H9 (cell line): ENCODE measurements at places on chromosomes 6 and 20. TPM values are rescaled to one million over a fixed set of nuclear protein-coding genes. Genes with fewer than 3 reads are reported as not detected.

GRCh38 chr6:129795261-129795660, 65.9 kb downstream of the TMEM244 start:
- H3K36me3 ChIP-seq = no peaks in the 10 kb centered on the region
- no peak overlapping the region for H3K27ac ChIP-seq
- DNase-seq = no peak
- H3K27me3 ChIP-seq = no peaks in the 10 kb centered on the region

SCUBE3 gene
- total RNA-seq = 2.2 and 2.7 TPM in 2 replicates

BANF2 gene
- total RNA-seq = not detected in 2 replicates

SLC17A3 gene
- total RNA-seq = not detected in 2 replicates

GRCh38 chr20:32366380-32366779, 8.2 kb downstream of the ASXL1 start:
- H3K4me3 ChIP-seq = no peak overlapping the region
- no peak overlapping the region for H3K27ac ChIP-seq
- H3K4me1 ChIP-seq = no peaks in the 10 kb centered on the region
- no peak for DNase-seq

PNPLA1 gene
- total RNA-seq = 0.09 TPM in 1 of 2 replicates, not detected in the other

DOK5 gene
- total RNA-seq = 3.0 and 4.5 TPM in 2 replicates

DNA sequence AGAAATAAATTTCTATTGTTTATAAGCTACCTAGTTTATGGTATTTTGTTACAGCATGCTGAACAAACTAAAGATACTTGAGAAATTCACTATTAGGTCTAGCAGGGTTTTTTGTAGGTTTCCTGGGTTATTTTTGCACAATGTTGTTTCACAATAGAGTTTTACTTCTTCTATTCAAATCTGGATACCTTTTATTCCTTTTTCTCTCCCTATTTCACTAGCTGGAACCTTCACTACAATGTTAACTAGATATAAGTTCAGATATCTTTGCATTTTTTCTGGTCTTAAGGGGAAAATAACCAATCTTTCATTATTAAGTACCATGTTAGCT, 237.7 kb upstream of the CITED2 start:
- peaks cover 10% of the 10 kb centered on the region; the same call in 1 of the 2 replicates for H3K4me1 ChIP-seq
- H3K36me3 ChIP-seq = no peaks in the 10 kb centered on the region; the same call in 2 of the 3 replicates
- no peaks in the 10 kb centered on the region for H3K27me3 ChIP-seq
- no peak overlapping the region for H3K27ac ChIP-seq
- no peak overlapping the region for H3K4me3 ChIP-seq

PAQR8 gene
- 3.0 and 3.4 TPM in 2 replicates for total RNA-seq

GABRR2 gene
- not detected in 2 replicates for total RNA-seq

ABCC10 gene
- total RNA-seq = 28.0 and 31.8 TPM in 2 replicates

- peaks cover 4% of the 10 kb centered on the region; the same call in 1 of the 2 replicates for H3K4me1 ChIP-seq
- no peaks in the 10 kb centered on the region for H3K36me3 ChIP-seq
- DNase-seq = no peak
- H3K27ac ChIP-seq = no peak overlapping the region
- no peaks in the 10 kb centered on the region for H3K27me3 ChIP-seq
- no peak overlapping the region for H3K4me3 ChIP-seq
Measured at GRCh38 chr6:111958534-111958933, 85.3 kb upstream of the FYN start.

- H3K4me1 ChIP-seq = no peaks in the 10 kb centered on the region
- no peaks in the 10 kb centered on the region for H3K27me3 ChIP-seq
- H3K36me3 ChIP-seq = peaks cover 3% of the 10 kb centered on the region; the same call in 1 of the 3 replicates
- DNase-seq = no peak
Measured at GRCh38 chr6:158026901-158027589, 45.4 kb downstream of the SYNJ2 start.

PRICKLE4 gene
- 0.68 and 0.70 TPM in 2 replicates for total RNA-seq

DNA sequence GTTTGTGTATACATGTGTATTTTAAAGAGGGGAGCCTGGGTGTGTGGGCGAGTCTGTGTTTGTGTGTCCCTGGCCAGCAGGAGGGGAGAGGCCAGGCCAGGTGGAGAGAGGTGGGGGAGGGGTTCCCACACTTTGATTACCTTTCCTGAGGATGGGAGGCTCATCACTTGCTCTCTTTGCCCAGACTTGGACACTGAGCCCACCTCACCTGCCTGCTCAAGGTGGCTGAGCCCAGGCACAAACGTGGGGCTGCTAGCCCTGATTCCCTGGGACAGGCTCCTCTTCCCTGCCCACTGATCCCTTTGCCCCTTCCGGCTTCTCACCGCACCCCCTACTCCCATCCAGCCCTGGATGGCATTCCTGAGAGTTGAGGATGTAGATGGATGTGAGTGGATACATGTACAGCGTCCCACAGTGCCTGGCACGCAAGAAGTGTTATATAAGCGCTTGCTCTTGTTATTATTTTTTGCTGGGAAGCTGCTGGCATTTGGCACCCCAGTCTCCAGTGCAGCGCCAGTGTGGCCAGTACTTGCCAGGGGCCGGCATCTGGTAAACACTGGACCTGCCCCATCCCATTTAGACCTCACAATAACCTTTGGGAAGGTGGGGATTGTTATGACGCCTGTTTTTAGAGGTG, 2.7 kb downstream of the CEBPB start:
- peak; percentile 29 for DNase-seq
- H3K4me1 ChIP-seq = peaks cover 3% of the 10 kb centered on the region; the same call in 1 of the 2 replicates
- H3K27me3 ChIP-seq = no peaks in the 10 kb centered on the region
- H3K36me3 ChIP-seq = no peaks in the 10 kb centered on the region; the same call in 1 of the 3 replicates
- no peak overlapping the region for H3K27ac ChIP-seq

GRCh38 chr6:162364488-162364887, 363.1 kb downstream of the PRKN start:
- no peaks in the 10 kb centered on the region for H3K27me3 ChIP-seq

SNPH gene
- 1.8 TPM in 2 replicates for total RNA-seq

GRCh38 chr6:8982668-8983067, 547.3 kb upstream of the SLC35B3 start:
- H3K4me3 ChIP-seq = no peak overlapping the region
- no peak for DNase-seq
- no peaks in the 10 kb centered on the region for H3K36me3 ChIP-seq
- H3K27me3 ChIP-seq = no peaks in the 10 kb centered on the region

- H3K36me3 ChIP-seq = peaks cover 10% of the 10 kb centered on the region; the same call in 2 of the 3 replicates
- no peaks in the 10 kb centered on the region for H3K27me3 ChIP-seq
- no peak overlapping the region for H3K4me3 ChIP-seq
Measured at GRCh38 chr20:18156045-18156444, 18.4 kb downstream of the KAT14 start.

- H3K27me3 ChIP-seq = no peaks in the 10 kb centered on the region
- no peak overlapping the region for H3K27ac ChIP-seq
- H3K4me3 ChIP-seq = no peak overlapping the region
- no peaks in the 10 kb centered on the region for H3K4me1 ChIP-seq
Measured at GRCh38 chr20:57558614-57559288, 2.2 kb upstream of the PCK1 start.

HCRTR2 gene
- total RNA-seq = not detected in 2 replicates

DNA sequence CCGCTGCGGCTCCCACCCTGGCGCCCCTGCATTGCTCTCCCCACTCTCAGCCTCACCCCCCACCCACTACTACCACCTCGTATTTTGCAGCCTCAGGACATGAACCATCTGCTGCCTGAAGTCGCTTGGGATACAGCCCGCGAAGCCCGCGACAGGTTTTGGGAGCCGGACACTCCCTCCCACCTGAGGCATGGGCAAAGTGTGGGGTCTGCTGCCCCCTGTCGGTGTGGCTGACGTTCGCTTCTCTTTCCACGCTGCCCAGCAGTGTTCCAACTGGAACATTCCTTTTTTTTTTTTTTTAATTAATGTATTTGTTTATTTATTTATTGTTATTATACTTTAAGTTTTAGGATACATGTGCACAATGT, 15.3 kb upstream of the LPA start:
- peak overlapping the region; percentile 66 for H3K4me3 ChIP-seq
- no peaks in the 10 kb centered on the region for H3K4me1 ChIP-seq
- DNase-seq = peak; percentile 61
- no peaks in the 10 kb centered on the region for H3K36me3 ChIP-seq
- no peak overlapping the region for H3K27ac ChIP-seq
- H3K27me3 ChIP-seq = no peaks in the 10 kb centered on the region; the same call in 1 of the 2 replicates

IBTK gene
- total RNA-seq = 17.1 and 17.8 TPM in 2 replicates

GRCh38 chr20:44415833-44416715, 59.6 kb upstream of the TTPAL start:
- no peaks in the 10 kb centered on the region for H3K4me1 ChIP-seq
- no peak for DNase-seq
- no peaks in the 10 kb centered on the region for H3K36me3 ChIP-seq
- no peaks in the 10 kb centered on the region for H3K27me3 ChIP-seq

GRCh38 chr6:163712566-163712961, 298.0 kb downstream of the QKI start:
- DNase-seq = no peak
- H3K4me1 ChIP-seq = no peaks in the 10 kb centered on the region

DNA sequence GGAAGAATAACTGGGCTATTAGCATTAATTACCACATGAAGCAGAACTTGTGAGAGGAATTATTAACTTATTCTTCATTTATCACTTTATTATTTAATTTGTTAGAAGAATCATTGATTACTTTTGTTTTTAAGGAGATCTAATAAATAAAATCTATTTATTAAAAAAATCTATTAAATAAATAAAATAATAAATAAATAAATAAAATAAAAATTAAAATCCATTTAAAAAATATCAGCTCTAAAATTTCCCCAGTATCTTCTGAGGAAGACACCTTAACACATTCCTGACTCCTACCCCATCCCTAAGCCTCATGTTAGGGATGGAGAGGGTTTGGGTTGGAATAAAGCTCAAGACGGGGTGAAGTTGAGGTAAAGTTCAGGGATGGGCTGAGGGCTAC, 231.4 kb downstream of the CLIC5 start:
- H3K4me3 ChIP-seq = no peak overlapping the region
- H3K27me3 ChIP-seq = no peaks in the 10 kb centered on the region
- no peak for DNase-seq
- H3K27ac ChIP-seq = no peak overlapping the region
- no peaks in the 10 kb centered on the region for H3K4me1 ChIP-seq

GRCh38 chr6:3457710-3458602, 1.1 kb upstream of the SLC22A23 start:
- H3K4me3 ChIP-seq = peak overlapping the region; percentile 65
- no peaks in the 10 kb centered on the region; the same call in 1 of the 2 replicates for H3K27me3 ChIP-seq
- no peaks in the 10 kb centered on the region for H3K36me3 ChIP-seq

DNA sequence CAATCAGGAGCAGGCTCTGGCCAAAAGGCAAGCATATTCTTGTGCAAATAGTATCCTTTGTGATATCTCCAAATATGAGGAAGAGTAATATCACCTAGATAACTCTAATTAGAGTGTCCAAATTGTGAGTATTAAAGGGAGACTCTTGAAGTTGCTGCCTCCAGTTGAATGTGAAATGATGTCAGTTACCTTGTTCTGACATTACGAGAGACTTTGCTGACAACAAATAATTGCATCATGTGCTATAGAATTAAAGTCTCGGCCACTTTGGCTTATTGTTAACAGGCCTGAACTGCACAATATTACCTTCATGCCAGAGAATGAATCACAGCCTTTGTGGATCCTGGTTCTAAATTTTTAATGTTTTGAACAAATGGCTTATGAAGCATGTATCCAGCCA, 106.5 kb downstream of the AIG1 start:
- 0 out of 3 replicates have a peak, but pooled peaks cover 5% of the 10 kb centered on the region for H3K36me3 ChIP-seq
- peaks cover 3% of the 10 kb centered on the region; the same call in 1 of the 2 replicates for H3K4me1 ChIP-seq
- H3K27ac ChIP-seq = no peak overlapping the region
- no peak for DNase-seq
- no peaks in the 10 kb centered on the region for H3K27me3 ChIP-seq

GRCh38 chr6:56513631-56514030, 129.1 kb downstream of the DST start:
- peaks cover 36% of the 10 kb centered on the region for H3K36me3 ChIP-seq
- H3K27ac ChIP-seq = no peak overlapping the region
- H3K4me1 ChIP-seq = no peaks in the 10 kb centered on the region
- no peak overlapping the region for H3K4me3 ChIP-seq
- DNase-seq = no peak
- H3K27me3 ChIP-seq = no peaks in the 10 kb centered on the region

PGBD1 gene
- 8.1 and 10.1 TPM in 2 replicates for total RNA-seq

GRCh38 chr20:39946053-39946810, 742.8 kb downstream of the MAFB start:
- H3K4me3 ChIP-seq = no peak overlapping the region
- no peak overlapping the region for H3K27ac ChIP-seq
- no peaks in the 10 kb centered on the region for H3K4me1 ChIP-seq
- H3K36me3 ChIP-seq = no peaks in the 10 kb centered on the region

DNA sequence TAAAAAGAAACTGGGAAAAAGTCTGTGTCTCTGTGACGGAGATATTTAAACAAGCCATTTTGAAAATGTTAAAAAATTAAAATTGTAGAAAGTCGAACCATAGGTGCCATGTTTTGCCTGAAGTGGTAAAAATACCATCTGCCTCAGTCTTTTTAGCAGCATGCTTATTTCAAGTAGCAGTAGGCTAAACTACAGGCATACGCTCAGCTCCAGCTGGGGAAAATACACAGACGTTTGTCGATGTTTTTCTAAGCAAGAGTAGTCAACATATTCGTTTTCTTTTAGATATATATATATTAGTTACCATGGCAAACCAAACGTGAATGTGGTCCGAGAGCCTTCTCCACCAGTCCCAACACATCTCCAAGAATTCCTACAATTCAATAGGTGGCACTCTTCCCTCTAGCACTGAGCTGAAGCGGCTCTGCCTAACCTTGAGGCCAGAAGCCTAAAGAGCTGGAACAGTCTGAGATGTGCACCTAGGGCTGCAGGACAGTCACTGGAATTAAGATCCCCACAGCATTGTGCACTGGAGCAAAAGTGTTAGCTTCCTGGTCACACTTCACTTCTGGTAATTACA, 70.2 kb upstream of the BEND3 start:
- H3K4me1 ChIP-seq = no peaks in the 10 kb centered on the region
- H3K27ac ChIP-seq = no peak overlapping the region
- no peaks in the 10 kb centered on the region for H3K27me3 ChIP-seq
- peak; percentile 49 for DNase-seq

DNA sequence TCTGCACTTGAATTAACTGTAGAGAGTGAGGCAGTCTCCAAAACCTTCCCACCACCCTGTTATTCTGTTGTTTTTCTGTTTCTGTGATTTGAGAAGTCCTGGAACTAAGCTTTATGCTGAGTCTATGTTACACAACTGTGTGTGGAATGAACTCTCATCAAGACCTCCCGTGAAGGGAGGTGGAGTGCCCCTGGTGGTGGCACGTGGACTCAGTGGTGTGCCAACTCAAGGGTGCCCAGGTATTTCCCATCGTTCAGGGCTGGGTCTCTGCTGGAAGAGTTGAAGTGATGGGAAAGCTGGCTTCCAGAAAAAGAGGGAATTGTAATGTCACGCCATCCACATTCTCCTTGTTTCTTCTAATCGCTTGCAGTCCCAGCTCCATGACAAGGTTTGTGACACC, 374.2 kb downstream of the SMOC2 start:
- no peak for DNase-seq
- no peak overlapping the region for H3K27ac ChIP-seq
- H3K4me3 ChIP-seq = no peak overlapping the region
- no peaks in the 10 kb centered on the region for H3K4me1 ChIP-seq
- H3K27me3 ChIP-seq = no peaks in the 10 kb centered on the region

IL17F gene
- not detected in 2 replicates for total RNA-seq
